ENCODE measurements at places on chromosomes 7 and 10. TPM values are rescaled to one million over a fixed set of nuclear protein-coding genes. Genes with fewer than 3 reads are reported as not detected.

DGKB gene
- not detected for total RNA-seq

MRLN gene
- 0.43 TPM for total RNA-seq

MIOS gene
- 24.0 TPM for total RNA-seq

GRCh38 chr7:21044384-21044783 is 257.7 kb upstream of the SP8 start:
- no peak for DNase-seq

- DNase-seq = no peak
Observed at GRCh38 chr10:35462491-35462934, 126.2 kb downstream of the CCNY start.

DNA sequence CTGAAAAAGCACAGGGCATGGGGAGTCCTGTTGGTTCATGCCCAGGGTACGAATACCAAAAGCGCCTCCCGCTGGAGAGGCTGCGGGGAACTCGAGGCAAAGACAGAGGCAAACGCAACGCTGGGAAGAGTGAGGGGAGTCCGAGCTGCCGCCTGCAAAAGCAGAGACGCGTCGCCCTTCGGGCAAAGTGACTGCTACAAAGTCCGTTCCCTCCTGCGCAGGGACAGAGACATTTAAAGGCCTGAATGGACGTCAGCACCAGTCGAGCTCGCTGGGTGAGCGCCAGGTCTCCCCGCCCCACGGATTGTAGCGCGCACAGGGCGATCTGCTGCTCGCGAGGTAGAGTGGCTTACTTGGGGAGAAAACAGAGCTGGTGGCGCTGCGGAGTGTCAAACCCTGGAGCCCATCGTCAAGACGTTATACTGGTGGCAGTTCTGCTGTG is 732.8 kb downstream of the ZWINT start:
- DNase-seq = no peak

DNA sequence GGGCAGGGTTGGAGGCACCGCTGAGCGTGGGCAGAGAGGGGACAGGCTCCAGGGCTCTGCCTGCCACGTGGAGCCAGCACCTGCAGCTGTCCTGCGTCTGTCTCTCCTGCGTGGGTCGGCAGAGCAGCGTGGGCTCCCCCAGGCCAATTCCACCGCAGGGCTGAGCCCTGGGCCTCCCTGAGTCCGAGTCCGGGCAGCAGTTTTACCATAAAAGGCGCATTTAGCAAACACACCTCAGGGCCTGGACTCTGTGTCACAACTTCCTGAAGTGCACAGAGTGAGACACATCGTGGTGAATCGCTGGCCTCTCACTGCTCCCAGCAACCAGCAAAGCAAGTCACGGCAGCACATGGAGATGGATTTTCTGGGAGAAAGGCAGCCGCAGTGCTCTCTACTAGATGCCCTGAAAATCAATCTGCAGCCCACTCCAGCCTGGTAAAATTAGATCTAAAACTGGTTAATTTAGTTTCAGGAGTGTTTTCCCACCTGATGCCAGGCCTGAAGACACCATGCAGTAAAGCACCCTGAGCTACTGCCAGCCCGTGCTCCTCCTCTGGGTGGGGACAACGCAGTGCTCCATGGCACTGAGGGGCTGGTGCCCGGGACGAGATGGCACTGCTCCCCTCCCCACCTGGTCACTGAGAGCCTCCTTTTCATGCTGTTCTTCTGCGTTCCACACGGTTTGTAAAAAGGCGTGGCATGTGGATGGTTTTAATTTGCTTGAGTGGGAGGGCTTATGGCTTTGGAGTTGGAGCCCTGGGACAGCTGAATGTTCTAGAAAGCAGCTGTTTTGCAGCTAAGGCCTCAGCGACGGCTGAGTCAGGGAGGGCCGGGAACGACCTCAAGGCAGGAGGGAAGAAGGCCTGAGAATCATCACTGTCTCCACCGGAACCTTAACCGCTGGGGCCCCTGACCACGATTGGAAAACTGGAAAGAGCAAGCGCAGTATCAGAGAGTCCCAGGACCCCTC is 336.9 kb downstream of the ADARB2 start:
- peak; percentile 11 for DNase-seq

GRCh38 chr7:16926861-16927260 is 45.1 kb upstream of the AGR3 start:
- DNase-seq = no peak

GRCh38 chr7:37714606-37715005 is 31.0 kb downstream of the GPR141 start:
- no peak for DNase-seq

GRCh38 chr7:979886-980571 is 3.0 kb upstream of the CYP2W1 start:
- DNase-seq = no peak

Data from HT1080 (cell line).